ENCODE measurements at places on chromosomes 5 and 9.
A peak's percentile ranks its signal among the peaks of the same experiment; 100 is the strongest.

DNA sequence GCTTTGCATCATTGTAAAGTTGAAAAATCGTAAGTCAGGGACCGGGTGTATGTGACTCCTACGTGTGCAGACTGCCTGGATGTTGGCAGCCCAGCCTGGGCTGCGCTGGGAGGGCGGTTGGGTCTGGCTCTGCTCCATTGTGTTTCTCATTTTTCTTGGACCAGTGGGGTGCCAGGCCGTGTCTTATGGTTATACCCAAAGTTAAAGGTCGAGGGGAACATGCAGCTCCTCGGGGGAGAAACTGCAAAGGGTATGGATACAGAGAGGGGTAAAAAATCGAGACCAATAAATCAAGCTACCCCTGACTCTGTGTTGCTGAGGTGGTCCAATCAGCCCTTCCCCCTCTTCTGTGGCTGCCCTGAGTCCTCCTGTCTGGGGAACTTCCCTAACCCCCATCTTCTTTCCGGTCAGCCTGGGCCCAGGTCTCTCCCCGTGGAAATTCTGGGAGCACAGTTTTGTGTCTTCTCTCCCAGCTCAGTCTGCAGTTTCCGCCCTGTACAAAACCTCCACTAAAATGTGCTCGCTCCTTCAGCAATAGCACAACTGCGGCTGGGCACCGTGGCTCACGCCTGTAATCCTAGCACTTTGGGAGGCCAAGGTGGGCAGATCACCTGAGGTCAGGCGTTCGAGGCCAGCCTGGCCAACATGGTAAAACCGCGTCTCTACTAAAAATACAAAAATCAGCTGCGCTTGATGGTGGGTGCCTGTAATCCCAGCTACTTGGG, 34.1 kb upstream of the UNC5A start:
- DNase-seq = no peak

DNA sequence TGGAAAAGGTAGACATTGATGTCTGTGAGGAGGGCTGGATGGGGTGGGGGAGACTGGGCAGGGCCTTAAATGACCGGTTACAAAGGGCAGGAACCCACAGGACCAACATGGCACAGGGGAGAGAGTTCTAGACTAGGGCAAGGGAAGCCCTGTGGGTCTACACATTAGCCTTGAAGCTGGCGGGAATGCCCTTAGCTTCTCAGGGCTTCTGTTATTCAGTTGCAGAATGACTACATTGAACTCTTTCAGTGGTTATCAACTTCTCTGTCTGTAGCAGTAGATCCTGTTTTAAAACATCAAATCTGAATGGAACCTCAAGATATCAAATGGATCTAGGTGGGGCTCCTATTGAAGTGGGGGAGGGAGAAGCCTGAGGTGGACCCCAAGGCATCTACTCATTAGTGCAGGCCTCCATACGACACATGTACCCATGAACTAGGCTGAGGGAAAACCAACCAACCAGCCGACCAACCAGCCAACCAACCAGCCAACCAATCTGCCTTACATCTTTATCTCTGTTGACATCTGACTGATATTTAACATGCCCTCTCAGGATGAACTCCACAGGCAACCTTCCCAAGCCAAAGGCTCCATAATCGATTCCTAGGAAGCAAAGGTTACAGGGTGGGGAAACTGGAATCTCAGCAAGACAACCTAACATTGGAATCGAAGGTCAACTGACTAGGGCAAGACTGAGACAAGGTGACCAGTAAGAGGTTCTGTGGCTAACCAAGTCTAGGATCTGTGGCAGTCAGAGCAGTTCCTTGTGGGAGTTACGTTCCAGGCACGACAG, 48.3 kb downstream of the DAP start:
- DNase-seq = no peak

DNA sequence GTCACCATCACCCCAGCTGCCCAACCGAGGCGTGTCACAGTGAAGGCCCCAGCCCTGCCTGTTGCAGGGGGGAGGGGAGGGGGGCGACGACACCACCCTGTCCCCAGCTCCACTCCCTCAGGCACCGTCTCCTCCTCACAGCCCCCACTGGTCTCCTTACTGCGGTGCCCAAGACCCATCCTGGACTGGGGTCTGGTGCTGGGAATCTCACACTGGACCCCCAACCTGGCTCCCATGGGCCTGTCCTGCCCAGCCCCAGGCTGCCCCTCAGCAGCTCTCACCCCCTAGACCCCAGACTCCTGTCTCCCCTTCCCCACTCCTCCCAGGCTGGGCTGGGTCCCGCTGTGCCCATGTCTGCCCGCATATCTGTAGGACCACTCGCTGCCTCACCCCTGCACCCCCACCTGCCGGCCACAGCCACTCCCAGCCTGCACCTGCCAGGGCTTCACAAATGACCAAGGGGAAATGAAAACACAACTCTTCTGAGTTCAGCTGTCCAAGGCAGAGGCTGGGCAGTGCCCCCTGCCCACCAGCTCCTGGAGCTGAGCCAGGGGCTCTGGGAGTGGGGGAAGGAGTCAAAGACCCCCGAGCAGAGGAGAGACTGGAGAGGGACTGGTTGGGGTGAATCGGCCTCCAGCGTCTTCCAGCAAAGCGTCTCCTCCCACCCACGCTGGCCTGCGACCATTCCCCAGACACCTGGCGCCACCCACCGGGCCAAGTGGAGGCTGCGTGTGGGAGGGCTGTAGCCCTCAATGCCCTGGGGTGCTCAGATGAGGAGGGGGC, 32.6 kb upstream of the EGFL7 start:
- peak; percentile 75 for DNase-seq

- no peak for DNase-seq
Measured at GRCh38 chr9:38253200-38253599, 139.3 kb upstream of the ALDH1B1 start.

DNA sequence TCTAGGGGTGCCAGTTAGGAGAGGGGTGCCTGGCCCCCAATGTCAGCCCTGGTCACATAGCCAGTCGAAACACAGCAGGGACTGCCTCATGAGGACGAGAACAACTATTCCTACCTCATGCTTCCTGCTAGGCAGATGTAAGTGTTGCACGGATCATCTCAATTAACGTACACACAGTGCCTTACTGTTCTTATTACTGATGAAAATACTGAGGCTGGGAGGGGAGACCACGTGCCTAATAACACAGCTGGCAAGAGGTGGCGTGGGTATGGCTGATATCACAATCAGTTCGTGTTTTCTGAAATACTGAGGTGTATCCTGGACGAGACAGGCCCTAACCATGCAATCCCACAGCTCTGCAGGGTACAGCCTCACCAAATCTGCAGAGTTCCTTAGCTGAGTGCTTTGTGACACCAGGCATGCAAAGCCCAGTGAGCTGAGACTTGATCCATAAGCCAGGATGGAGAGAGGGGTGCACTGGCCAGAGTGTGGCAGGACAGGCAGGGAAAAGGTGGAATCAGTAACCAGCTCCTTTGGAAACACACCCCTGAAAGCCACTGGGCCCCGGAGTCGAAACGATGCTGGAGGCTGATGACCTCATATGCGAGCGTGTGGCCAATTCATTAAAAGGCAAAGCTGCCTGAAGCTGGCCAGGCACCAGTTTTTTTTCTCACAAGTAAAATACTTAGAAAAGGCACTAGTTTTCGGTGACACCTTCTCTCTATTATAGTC, 63.9 kb downstream of the PRRT1B start:
- DNase-seq = peak; percentile 81
